ENCODE measurements at places on chromosomes 1 and 21. TPM values are rescaled to one million over a fixed set of nuclear protein-coding genes. Genes with fewer than 3 reads are reported as not detected.

GRCh38 chr1:154960446-154961136 is 991 bp downstream of the PYGO2 start:
- no peaks in the 10 kb centered on the region for H3K27me3 ChIP-seq
- H3K4me1 ChIP-seq = peaks cover 43% of the 10 kb centered on the region
- peak overlapping the region; percentile 84 for H3K27ac ChIP-seq
- no peak for DNase-seq
- H3K36me3 ChIP-seq = peaks cover 34% of the 10 kb centered on the region
- peak overlapping the region; percentile 93 for H3K4me3 ChIP-seq

DNA sequence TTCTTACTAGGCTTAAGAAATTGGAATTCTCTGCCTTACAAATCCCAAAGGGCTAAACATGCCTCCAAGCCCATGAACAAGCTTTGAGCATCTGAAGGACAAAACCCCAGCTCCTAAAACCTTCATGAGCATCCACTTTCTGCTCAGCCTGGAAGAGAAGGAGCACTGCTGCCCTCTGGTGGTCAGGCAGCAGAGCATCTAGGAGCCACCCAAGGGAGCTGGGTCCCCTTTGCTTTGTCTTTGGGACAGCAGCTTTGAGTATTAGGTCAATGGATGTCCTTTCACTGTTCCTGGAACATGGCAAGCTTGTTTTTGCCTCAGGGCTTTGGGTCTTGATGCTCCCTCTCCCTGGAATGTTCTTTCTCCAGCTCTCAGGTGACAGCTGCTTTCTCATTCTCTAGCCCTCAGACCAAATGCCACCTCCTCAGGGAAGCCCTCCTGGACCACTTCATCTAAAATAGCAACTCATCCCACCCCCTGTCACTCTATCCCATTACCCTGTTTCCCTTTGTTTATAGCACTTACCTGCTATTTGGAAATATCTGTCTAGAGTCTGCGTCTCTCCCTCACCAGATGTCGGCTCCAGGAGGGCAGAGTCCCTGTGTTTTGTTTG is 25.7 kb downstream of the RAB7B start:
- peaks cover 5% of the 10 kb centered on the region for H3K4me1 ChIP-seq
- peak; percentile 82 for DNase-seq
- no peak overlapping the region for H3K27ac ChIP-seq
- H3K4me3 ChIP-seq = no peak overlapping the region

DNA sequence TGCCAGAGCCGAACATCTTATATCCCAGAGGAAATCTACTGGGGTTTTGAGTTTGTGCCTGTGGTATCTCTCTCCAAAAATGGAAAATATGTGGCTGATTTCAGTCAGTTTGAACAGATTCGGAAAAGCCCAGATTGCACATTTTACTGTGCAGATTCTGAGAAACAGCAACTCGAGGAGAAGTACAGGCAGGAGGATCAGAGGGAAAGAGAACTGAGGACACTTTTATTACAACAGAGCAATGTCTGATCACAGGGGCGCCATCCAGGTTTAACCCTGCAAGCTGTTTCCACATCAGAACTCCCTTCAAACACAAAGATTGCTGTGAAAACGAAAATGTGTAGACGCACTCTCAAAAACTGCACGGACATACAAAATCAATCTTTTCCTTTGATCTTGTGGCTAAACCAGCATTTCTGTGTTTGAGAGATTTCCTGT is 43.4 kb downstream of the KCNJ15 start:
- H3K4me3 ChIP-seq = no peak overlapping the region
- DNase-seq = no peak
- H3K36me3 ChIP-seq = no peaks in the 10 kb centered on the region
- H3K4me1 ChIP-seq = peaks cover 32% of the 10 kb centered on the region
- no peak overlapping the region for H3K27ac ChIP-seq

DNA sequence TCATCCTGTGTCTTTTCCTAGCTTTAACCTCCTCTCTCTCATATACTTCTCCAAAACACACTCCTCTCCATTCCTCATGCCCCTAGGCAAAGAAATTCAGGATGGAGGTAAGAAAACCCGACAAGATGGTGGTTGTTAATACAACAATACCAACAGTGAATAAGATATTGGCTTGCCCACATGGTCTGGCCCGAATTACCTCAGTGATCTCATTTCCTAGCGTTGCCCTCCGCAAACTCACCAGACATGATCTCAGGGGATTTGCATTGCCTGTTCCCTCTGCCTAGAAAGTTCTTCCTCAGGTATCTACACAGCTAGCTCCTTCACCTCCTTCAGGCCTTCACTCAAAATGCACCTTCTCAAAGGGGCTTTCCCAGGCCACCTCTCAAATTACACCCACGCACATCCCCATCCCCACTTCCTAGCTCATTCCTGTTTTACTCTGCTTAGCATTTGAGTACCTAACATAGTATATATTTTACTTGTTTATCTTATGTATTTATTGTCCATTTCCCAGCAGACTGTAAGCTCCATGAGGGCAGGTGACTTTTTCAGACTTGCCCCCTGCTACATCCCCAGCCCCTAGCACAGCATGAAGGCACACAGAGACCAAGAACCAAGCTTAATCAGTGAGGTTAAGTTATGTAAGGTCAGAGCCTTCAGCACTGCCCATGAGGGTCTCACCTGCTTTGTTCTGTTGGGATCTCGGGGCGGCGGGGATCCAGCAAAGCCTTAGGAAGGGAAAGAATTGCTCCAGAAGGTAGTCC is 10.2 kb upstream of the UBR4 start:
- peaks cover 79% of the 10 kb centered on the region for H3K36me3 ChIP-seq
- H3K4me1 ChIP-seq = no peaks in the 10 kb centered on the region
- DNase-seq = no peak

DNA sequence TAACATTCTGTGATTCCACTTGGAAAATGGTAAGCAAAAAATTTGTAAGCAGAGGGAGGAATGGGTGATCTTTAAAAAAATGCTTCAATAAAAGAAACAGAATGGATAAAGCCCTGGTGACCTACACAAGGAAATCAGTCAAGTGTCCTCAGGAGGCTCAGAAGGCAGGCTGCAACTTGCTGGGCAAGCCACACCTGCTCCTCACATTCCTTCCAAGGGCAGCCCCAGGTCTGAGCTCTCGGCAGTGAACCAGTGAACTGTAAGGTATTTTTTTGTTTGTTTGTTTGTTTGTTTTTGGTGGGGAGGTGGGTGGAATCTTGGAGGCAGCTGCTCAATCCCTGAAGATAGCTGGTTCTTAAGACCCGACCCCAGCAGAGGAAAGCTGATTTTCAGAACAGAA is 4.4 kb downstream of the TACSTD2 start:
- peaks cover 40% of the 10 kb centered on the region for H3K27me3 ChIP-seq
- H3K4me3 ChIP-seq = no peak overlapping the region
- H3K36me3 ChIP-seq = peaks cover 5% of the 10 kb centered on the region

DNA sequence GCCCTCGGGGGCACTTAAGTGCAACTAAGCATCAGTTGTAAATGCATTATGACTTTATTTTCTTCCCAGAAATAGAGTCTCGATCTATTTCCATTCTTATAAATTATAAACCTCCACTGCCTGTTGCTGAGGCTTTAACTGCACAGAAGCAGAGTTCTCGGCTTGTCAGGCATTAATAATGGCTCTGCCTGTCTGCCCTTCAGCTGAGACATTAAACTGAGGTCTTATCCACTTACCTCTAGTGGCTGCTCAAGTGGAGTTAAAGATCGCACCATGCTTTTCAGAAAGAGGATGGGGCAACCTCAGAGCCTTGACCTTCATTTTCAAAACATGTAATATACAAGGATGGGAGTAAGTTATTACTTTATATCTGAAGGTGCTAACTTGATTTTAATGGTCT is 597.6 kb upstream of the PRMT6 start:
- no peak for DNase-seq
- no peaks in the 10 kb centered on the region for H3K4me1 ChIP-seq
- H3K4me3 ChIP-seq = no peak overlapping the region
- H3K27me3 ChIP-seq = no peaks in the 10 kb centered on the region
- no peak overlapping the region for H3K27ac ChIP-seq

- peaks cover 10% of the 10 kb centered on the region for H3K36me3 ChIP-seq
- 0 out of 2 replicates have a peak, but pooled peaks cover 3% of the 10 kb centered on the region for H3K27me3 ChIP-seq
- no peak for DNase-seq
- no peaks in the 10 kb centered on the region for H3K4me1 ChIP-seq
- H3K27ac ChIP-seq = no peak overlapping the region
These were observed 65.0 kb upstream of the FAM20B start for GRCh38 chr1:178960482-178961240.

GRCh38 chr1:147586414-147586813 is 45.1 kb downstream of the BCL9 start:
- H3K27ac ChIP-seq = no peak overlapping the region
- H3K36me3 ChIP-seq = peaks cover 6% of the 10 kb centered on the region
- no peak overlapping the region for H3K4me3 ChIP-seq
- H3K27me3 ChIP-seq = peaks cover 5% of the 10 kb centered on the region
- DNase-seq = peak; percentile 40
- H3K4me1 ChIP-seq = peaks cover 12% of the 10 kb centered on the region

DNA sequence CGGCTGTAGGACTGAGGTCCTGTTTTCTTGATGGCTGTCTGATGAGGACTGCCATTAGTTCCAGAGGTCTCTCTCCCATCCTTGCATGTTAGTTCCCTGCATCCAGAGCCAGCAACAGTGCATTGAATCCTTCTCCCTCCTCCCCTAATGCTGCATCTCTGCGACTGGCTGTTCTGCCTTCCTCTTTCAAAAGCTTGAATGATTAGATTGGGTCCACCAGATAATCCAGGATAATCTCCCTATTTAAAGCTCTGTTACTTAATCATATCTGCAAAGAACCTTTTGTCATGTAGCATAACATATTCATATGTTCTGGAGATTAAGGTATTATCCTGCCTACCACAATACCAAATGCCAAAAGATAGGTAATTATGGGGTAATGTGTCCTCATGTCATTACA is 377.5 kb downstream of the GPATCH2 start:
- H3K27me3 ChIP-seq = no peaks in the 10 kb centered on the region
- H3K36me3 ChIP-seq = no peaks in the 10 kb centered on the region
- no peaks in the 10 kb centered on the region for H3K4me1 ChIP-seq
- no peak for DNase-seq

DNA sequence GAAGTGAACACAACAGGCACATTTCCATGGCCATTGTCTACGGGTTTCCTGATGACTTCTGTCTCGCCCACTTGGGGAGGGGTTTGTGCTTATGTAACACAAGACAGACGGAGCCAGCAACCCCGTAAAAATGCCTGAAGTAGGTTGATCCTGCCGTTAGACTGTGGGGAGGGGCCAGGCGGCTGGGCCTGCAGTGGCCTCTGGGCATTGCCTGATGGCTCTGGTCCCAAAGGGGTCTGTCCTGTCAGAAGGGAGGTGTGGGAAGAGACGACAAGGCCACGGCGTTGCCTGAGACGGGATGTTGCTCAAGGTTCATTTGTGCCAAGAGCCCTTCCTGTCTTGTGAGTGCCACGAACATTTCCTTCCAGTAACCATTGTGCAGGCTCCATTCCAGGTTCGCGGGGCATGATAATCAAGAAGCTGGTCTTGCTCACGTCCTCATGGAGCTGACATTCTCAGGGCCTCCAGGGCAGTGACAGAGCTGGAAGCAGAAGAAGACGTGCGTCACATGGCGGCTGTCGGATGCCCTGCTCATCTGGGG is 44.7 kb downstream of the ABCG1 start:
- DNase-seq = no peak
- H3K27ac ChIP-seq = no peak overlapping the region
- no peaks in the 10 kb centered on the region for H3K36me3 ChIP-seq

GRCh38 chr1:20998826-20999225 is 177.9 kb downstream of the EIF4G3 start:
- H3K27me3 ChIP-seq = no peaks in the 10 kb centered on the region
- H3K4me1 ChIP-seq = peaks cover 24% of the 10 kb centered on the region
- DNase-seq = no peak
- H3K27ac ChIP-seq = no peak overlapping the region
- no peak overlapping the region for H3K4me3 ChIP-seq
- H3K36me3 ChIP-seq = no peaks in the 10 kb centered on the region

DNA sequence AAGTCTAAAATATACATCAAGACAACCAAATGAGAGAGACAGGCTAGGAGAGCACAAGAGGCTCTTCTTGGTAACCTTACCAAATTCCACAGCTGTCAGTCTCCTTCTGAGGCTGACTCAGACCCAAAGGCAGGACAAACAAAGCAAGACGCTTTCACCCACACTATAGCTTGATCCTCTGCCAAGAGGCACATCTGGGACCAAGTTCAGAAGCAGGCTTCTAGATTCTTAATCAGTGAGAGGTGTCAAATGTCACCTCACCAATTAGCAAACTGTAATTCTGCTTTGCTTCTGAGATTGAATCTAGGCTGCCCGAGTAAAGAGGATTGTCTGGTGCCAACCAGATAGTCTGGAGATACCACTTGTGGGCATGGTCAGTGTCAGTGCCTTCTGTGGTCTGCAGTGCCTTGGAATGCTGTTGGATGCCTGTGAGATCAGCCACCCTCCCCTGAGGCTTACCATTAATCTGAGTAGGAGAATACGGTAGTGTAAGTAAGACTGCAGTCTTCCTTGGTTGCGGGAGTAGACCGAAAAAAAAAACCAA is 151.0 kb downstream of the FMN2 start:
- DNase-seq = no peak
- H3K27me3 ChIP-seq = no peaks in the 10 kb centered on the region
- H3K4me3 ChIP-seq = no peak overlapping the region
- no peak overlapping the region for H3K27ac ChIP-seq
- H3K4me1 ChIP-seq = peaks cover 14% of the 10 kb centered on the region

GRCh38 chr21:33850401-33850800 is 65.2 kb downstream of the ATP5PO start:
- peaks cover 15% of the 10 kb centered on the region for H3K4me1 ChIP-seq
- DNase-seq = no peak
- no peak overlapping the region for H3K4me3 ChIP-seq
- H3K36me3 ChIP-seq = peaks cover 7% of the 10 kb centered on the region
- H3K27ac ChIP-seq = no peak overlapping the region

GRCh38 chr21:43771698-43772424 is 4.2 kb downstream of the CSTB start:
- no peak for DNase-seq
- H3K27ac ChIP-seq = peak overlapping the region; percentile 40
- peaks cover 2% of the 10 kb centered on the region for H3K27me3 ChIP-seq
- peaks cover 64% of the 10 kb centered on the region for H3K4me1 ChIP-seq
- peaks cover 13% of the 10 kb centered on the region for H3K36me3 ChIP-seq

The TINAGL1 gene
- total RNA-seq = 8.4 TPM

The LPAR3 gene
- 26.8 TPM for total RNA-seq

The TSTD1 gene
- total RNA-seq = 100 TPM

The DFFB gene
- 8.7 TPM for total RNA-seq

The LRIF1 gene
- total RNA-seq = 21.9 TPM

The CD160 gene
- total RNA-seq = not detected

The APOBEC4 gene
- not detected for total RNA-seq

The TNFRSF9 gene
- not detected for total RNA-seq

The KCNQ4 gene
- total RNA-seq = 3.3 TPM

The TSPAN1 gene
- total RNA-seq = 0.50 TPM

The STK40 gene
- 20.4 TPM for total RNA-seq
